ENCODE measurements at places on chromosomes 16 and 17.

GRCh38 chr16:28165598-28165997 is 46.2 kb downstream of the XPO6 start:
- no peak for DNase-seq

- no peak for DNase-seq
These were observed 12.3 kb downstream of the TRPV1 start for GRCh38 chr17:3596804-3597464.

- DNase-seq = no peak
These were observed 212.8 kb downstream of the ZFHX3 start for GRCh38 chr16:72835086-72835485.

DNA sequence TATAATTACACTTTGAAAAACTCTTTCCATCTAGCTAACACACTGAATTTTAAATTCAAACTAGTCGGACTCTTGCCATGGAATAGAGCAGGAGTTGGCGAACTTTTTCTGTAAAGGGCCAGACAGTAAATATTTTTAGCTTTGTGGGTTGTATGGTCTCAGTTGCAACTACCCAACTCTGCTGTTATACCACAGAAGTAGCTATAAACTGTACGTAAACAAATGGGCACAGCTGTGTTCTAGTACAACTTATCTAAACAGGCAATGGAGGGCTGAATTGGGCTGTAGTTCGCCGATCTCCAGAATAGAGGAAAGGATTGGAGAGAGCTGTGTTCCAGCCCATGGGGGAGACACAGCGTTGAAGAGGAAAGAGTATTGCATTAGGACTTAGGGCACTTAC is 8.7 kb downstream of the CNTROB start:
- DNase-seq = no peak

- no peak for DNase-seq
These were observed 229.8 kb downstream of the MAF start for GRCh38 chr16:79370736-79371135.

GRCh38 chr17:76529224-76530094 is 8.1 kb downstream of the CYGB start:
- DNase-seq = no peak

DNA sequence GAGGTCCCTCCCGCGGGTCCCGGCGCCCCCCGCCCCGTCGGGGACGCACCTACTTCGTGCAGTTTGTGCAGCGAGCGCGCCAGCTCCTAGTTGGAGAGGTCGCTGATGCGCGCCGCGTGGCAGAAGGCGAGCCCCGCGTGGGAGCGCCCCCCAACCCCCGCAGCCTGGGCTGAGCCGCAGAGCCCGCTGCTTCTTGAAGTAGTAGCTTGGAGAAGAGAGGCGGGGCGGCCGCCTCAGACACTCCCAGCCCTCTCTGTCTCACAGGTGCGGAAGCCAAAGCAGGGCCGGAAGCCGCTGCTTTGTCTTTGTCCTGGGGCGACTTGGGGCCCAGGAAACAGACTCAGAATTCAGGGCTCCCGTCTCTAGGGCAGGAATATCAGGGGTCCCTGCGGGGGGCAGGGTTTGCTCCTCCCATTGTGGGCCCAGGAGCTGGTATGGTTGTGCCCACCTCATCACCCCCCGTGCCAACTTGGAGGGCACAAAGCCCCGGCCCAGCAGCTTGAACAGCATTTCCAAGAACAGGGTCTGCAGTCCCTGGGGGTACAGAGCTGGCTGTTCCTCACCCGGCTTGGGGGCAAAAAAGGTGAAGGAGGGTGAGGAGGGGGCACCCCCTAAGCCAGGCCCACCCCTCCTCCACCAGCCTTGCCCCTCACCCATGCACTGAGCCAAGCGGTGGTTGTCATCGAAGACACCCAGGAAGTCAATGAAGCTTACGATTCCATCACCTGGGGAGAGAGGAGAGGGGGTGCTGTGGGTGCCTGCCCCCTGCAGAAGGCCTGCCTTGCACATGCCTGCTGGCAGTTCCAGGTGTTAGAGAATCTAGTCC is 13.5 kb downstream of the SPATA32 start:
- DNase-seq = peak; percentile 59
